ENCODE measurements at places on chromosomes 11 and 22. TPM values are rescaled to one million over a fixed set of nuclear protein-coding genes. Genes with fewer than 3 reads are reported as not detected.

Gene B4GAT1
- 29.5 TPM for total RNA-seq

Gene OR52A1
- total RNA-seq: 0.02 TPM

Gene C22orf31
- total RNA-seq: not detected

Gene ROBO3
- 26.0 TPM for total RNA-seq

Gene DEUP1
- total RNA-seq: 1.2 TPM

All from mesothelial cell of epicardium (in vitro differentiated cells).